Osteoblast (primary cell): ENCODE measurements at places on chromosomes 3 and 15. TPM values are rescaled to one million over a fixed set of nuclear protein-coding genes. Genes with fewer than 3 reads are reported as not detected.

Gene MAN2C1
- total RNA-seq: 123 and 142 TPM in 2 replicates

DNA sequence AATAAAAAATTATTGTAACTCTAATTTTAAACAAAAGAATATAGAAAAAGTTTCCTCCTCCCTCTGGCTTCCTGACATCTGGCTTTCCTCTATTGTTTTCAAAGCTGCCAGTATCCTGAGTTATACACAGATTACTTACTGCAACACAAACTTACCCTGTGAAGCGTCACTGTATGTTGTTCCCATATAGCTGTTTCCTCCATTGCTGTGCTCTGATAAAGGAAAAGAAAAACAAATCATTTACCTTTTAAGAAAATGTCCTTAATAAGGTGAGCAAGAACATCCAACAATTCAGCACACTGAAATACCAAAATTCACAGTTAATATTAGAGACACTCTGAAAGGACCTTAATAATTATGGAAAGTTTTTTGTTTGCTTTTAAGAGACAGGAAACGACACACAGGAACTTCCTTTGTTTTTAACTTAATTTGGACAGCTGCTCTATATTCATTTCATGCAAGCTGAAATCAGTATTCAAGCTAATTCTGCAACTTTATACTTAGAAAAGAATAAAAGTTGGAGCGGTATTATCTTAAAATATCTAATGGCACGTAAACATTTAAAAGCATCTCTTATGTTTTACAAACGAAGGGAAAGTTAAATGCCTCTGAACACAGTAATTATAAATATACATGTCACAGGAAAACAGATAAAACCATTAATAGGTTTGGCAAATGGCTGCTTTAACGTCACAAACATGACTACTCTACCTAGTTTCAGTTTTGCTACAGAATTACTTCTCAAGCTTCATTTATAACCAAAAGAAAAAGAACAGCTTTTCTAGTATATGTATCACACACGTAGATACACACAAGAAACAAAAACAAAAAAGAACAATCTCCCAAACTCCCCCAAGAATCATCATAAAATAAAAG lies 21.5 kb downstream of the TJP1 start:
- H3K4me3 ChIP-seq: no peak overlapping the region
- H3K27ac ChIP-seq: no peak overlapping the region
- H3K27me3 ChIP-seq: no peaks in the 10 kb centered on the region
- peak; percentile 18 for DNase-seq
- peaks cover 13% of the 10 kb centered on the region for H3K4me1 ChIP-seq

DNA sequence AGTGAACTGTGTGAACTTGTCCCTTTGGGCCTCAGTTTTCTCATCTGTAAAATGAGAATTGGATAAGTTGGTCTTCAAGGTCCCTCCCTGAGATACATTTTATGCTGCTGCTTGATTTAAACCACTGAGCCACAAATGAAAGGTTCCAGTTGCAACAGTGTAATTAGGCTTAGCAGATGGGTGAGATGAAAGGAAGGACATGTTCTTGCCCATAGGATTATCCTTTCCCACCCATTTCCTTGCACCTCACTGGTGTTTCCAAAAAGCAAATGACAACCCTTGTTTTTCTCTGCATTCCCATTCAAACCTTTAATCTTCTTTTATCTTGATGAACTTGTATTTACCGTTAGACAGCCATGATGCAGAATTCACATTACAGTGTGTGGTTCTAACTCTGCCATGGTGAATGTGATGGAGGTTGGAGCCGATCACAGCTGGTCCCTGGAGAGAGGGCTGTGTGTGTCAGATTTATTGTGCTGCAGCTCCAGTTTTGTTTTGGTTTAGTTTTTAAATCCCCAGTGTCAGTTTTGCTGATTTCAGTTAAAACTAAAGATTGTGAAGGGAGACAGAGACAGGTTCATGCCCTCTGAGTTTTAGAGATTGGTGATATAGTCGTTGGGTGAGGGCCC lies 44.0 kb downstream of the MAP2K1 start:
- peaks cover 6% of the 10 kb centered on the region for H3K36me3 ChIP-seq
- DNase-seq: peak; percentile 59
- no peak overlapping the region for H3K4me3 ChIP-seq

DNA sequence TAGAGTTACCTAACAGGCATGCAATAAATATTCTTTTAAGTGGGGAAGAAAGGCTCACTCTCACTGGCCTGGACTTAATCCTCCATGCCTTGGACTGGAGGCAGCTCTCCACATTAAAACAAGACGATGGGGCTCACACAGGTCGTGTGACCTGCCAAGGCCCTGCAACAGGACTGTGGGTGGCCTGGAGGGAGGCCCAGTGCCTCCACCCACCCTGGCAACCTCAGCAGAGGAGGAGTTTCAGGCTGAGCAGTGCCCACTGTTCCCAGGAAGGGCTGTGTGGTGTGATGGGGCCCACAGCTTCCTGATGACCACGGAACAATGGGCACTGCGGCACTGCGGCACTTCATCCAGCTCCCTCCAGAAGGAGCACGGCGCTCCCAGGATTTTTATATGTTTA lies 5.5 kb downstream of the UROC1 start:
- H3K36me3 ChIP-seq: no peaks in the 10 kb centered on the region
- H3K27ac ChIP-seq: no peak overlapping the region
- H3K27me3 ChIP-seq: no peaks in the 10 kb centered on the region
- no peaks in the 10 kb centered on the region for H3K4me1 ChIP-seq
- H3K4me3 ChIP-seq: no peak overlapping the region

DNA sequence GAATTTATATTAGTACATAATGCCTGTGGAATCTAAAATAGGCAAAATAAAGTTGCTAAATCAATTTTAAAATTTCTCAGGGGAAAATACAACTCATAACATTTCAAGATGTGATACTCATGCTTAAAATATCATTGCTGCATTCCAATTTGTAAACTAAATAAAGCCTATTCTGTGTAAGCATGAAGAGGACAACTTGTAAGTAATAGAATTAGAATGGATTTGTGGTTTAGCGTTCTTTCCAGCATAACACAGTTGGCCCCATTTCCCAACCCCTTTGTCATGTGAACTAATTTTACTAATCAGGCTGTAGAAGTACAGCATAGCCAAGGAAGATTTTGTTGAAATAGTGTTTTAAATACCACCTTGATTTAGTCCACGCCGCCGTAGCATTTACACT lies 437.2 kb downstream of the SI start:
- no peak for DNase-seq
- H3K36me3 ChIP-seq: no peaks in the 10 kb centered on the region
- H3K27ac ChIP-seq: no peak overlapping the region
- H3K27me3 ChIP-seq: no peaks in the 10 kb centered on the region

Gene DYNLT2B
- 10.5 and 10.9 TPM in 2 replicates for total RNA-seq

Gene SLC28A1
- total RNA-seq: not detected in 2 replicates

DNA sequence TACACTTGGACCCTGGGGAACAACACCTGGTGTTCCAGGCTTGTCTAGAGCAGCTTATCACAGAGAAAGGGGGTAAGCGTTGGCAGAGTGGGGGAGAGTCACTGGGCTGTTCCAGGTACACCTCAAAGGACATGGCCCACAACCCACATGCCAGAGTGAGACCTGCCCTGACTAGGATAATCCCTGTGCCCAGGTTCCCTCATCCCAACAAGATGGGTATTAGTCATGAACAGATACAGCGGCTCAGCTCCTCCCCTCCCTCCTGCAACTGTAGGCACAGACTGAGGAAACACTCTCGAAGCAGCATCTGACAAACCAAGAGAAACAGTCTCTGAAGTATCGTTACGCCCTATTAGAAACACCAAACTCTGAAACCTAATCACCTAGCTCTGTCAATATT lies 32.1 kb upstream of the RPS17 start:
- no peaks in the 10 kb centered on the region for H3K27me3 ChIP-seq
- peak; percentile 17 for DNase-seq
- H3K4me1 ChIP-seq: peaks cover 28% of the 10 kb centered on the region
